MG63 (cell line): ENCODE measurements at places on chromosomes 16 and 17. TPM values are rescaled to one million over a fixed set of nuclear protein-coding genes. Genes with fewer than 3 reads are reported as not detected.

The FOXJ1 gene
- not detected in 2 replicates for total RNA-seq

The TLK2 gene
- 27.7 and 39.0 TPM in 2 replicates for total RNA-seq

GRCh38 chr17:5226940-5227878 is 7.5 kb downstream of the SCIMP start:
- no peak for DNase-seq

- DNase-seq, result no peak
These were observed 32.8 kb downstream of the HIC1 start for GRCh38 chr17:2087597-2088211.

- DNase-seq, result peak; percentile 80
These were observed 763 bp upstream of the ACTG1 start for GRCh38 chr17:81513372-81513752.

- DNase-seq, result no peak
These were observed 14.4 kb downstream of the BRIP1 start for GRCh38 chr17:61848896-61849295.

DNA sequence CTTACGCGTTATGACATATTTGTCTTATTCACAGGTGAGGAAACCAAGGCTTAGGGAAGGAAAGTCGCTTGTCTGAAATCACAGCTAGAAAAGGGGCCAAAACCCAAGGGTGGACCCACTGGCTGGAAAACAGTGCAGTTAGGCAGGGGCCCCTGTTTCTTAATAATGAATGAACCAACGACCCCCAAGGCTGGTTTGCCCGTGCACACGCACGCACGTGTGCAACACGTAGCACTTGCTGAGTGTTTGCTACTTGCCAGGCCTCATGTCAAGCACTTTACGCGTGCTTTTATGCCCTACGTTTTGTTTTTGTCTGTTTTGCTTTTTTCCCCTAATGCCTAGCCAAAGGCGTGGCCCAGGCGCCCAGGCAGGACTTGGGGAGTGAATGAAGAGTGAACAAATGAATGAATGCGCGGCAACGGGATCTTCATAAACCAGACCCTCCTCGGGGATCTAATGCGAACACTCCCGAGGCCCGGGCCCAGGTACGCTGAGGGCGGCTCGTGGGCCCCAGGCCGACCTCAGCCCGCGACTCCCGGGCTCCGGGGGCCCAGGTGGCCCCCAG is 571 bp upstream of the USP10 start:
- DNase-seq, result no peak

- DNase-seq, result no peak
These were observed 73.7 kb upstream of the MSI2 start for GRCh38 chr17:57182621-57183020.
